ENCODE measurements at places on chromosomes 4 and X. TPM values are rescaled to one million over a fixed set of nuclear protein-coding genes. Genes with fewer than 3 reads are reported as not detected.

GNRHR gene
- not detected for total RNA-seq

TRPC5OS gene
- not detected for total RNA-seq

HSFX1 gene
- 2.3 TPM for total RNA-seq

APLN gene
- not detected for total RNA-seq

- no peak overlapping the region for H3K4me3 ChIP-seq
- peaks cover 5% of the 10 kb centered on the region for H3K27me3 ChIP-seq
- no peak for DNase-seq
These were observed 12.1 kb downstream of the PPP2R3B start for GRCh38 chrX:374596-374995.

DNA sequence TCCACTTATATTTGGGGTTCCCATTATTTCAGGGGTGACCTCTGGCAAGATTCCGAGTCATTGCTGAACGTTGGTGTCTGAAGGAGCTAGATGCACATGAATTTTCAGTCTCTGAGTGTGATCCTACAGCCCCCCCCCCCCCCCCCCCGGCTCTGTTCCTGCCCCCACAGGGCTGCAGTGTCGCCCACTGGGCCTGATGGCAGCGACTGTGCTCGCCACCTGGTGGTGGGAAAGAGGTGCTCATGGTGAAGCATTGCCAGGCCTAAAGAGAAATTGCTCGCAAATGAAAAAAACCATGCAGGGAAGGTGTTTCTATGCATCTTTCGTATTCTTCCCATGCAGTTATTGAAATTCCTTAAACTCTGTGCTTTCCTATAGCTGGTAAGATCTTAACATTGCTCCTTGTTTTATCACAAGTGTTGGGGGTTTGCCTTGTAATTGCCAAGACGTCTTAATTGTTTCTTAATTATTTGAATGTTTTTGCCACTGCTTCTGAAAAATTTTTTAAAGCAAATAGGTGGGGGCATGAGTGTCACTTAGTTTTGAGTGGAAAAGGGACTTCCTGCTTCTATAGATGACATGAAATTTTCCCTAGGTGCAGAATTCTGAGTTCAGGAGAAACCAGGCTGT lies 63.2 kb downstream of the CLDN22 start:
- H3K27me3 ChIP-seq: no peaks in the 10 kb centered on the region
- no peak overlapping the region for H3K27ac ChIP-seq
- H3K4me1 ChIP-seq: no peaks in the 10 kb centered on the region

DNA sequence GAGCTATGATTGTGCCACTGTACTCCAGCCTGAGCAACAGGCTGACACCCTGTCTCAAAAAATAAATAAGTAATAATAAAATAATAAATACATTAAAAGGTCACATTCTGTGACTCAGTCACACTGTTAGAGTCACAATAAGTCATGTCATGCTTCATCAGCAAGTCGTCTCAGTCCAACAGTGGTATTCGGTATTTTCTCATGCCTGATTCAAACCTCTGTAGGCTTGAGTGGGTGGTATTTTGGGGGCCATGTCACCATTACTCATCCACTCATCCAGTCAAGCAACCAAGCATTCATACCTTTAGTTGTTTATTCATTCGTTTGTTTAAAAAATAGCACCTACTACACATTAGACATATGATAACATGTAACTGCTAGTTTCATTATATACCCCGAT lies 46.9 kb downstream of the SUPT20HL2 start:
- no peaks in the 10 kb centered on the region for H3K4me1 ChIP-seq
- H3K27ac ChIP-seq: no peak overlapping the region
- H3K36me3 ChIP-seq: no peaks in the 10 kb centered on the region

DNA sequence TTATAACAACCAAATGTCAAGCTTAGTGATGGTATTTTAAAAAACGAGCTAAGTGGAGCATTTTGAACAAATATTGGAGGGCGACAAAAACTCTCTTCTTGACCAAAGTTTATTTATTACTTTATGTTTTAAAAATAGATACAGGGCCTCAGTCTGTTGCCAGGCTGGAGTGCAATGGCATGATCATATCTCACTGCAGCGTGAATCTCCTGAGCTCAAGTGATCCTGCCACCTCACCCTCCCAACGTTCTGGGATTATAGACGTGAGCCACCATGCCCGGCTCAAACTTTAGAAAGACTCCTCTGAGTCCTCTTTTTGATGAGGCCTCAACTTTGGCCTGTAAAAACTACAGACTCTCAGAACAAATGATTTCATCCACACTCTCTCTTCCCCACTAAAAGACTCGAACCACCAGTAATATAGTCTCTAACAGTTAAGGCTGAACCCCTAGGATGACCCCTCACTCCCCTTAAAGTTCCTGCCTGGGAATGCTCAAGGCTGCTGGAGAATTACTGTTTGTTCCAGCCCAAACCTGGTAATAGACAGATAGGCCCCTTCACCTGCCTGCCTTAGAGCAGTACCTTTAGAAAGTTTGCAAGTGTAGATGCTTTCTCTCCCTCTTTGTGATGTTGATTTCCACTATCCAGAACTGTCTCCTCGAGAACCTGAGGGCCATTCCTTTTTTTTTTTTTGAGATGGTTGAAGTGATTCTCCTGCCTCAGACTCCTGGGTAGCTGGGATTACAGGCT lies 55.3 kb upstream of the HPSE start:
- no peaks in the 10 kb centered on the region for H3K4me1 ChIP-seq
- no peaks in the 10 kb centered on the region for H3K36me3 ChIP-seq
- no peak for DNase-seq
- no peaks in the 10 kb centered on the region for H3K27me3 ChIP-seq

DNA sequence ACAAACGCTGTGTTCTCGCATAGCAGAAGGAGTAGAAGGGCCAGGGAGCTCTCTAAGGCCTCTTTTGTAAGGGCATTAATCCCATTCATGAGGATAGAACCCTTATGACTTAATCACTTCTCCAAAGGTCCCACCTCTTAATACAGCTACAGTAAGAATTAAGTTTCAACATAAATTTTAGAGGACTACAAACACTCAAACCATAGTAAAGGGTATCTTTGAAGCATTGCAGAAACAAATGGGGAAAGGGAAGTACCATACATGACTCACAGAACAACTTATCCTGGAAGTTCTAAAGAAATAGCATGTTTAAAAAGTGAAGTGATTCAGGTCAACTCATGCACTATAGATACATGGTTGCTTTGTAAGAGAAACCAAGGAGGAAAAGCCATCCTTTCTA lies 680.8 kb downstream of the RPA4 start:
- H3K4me1 ChIP-seq: peaks cover 5% of the 10 kb centered on the region
- no peak for DNase-seq
- H3K4me3 ChIP-seq: no peak overlapping the region

DNA sequence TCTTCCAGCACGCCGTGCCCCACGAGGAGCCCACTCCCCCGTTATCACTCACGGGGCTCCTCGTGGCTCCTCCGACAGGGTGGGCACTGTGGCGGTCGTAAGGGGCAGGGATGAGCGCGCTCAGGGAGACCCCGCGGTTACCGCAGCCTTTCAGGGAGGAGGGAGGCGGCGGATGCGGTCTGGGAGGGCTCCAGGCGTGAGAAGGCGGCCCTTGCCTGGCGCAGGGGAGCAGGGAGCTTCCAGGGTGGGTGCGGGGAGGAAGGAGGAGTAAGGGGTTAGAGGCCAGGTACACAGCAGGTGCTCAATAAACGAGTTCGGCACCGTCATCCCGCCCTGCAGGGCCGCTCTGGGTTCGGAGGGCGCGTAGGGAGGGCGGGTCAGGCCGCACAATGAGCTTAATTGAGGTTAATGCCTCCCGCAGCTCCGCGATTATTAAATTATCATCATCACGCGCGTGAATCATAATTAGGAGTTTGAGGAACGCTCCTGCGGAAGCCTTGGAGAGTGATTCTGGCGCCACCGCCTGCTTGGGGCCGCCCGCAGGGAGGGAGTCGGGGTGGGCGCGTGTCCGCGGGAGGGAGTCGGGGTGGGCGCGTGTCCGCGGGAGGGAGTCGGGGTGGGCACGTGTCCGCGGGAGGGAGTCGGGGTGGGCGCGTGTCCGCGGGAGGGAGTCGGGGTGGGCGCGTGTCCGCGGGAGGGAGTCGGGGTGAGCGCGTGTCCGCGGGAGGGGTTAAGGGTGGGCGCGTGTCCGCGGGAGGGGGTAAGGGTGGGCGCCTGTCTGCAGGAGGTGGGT lies 7.6 kb upstream of the NKX1-1 start:
- no peak for DNase-seq
- no peak overlapping the region for H3K27ac ChIP-seq
- no peaks in the 10 kb centered on the region for H3K36me3 ChIP-seq
- H3K4me1 ChIP-seq: no peaks in the 10 kb centered on the region
- no peak overlapping the region for H3K4me3 ChIP-seq
- peaks cover 13% of the 10 kb centered on the region for H3K27me3 ChIP-seq

GRCh38 chr4:6464842-6465588 lies 7.4 kb downstream of the PPP2R2C start:
- no peaks in the 10 kb centered on the region for H3K4me1 ChIP-seq
- H3K27me3 ChIP-seq: no peaks in the 10 kb centered on the region
- no peaks in the 10 kb centered on the region for H3K36me3 ChIP-seq
- no peak overlapping the region for H3K4me3 ChIP-seq

DNA sequence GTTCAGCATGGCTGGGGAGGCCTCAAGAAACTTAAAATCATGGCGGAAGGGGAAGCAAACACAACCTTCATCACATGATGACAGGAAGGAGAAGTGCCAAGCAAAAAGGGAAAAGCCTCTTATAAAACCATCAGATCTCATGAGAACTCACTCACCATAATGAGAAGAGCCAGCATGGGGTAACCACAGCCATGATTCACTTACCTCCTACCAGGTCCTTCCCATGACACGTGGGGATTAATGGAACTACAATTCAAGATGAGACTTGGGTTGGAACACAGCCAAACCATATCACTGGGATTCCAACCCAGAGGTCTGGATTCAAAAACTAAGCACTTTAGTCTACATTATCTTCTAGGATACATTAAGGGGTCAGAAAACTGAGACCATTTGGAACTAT lies 609.6 kb upstream of the SPANXN1 start:
- no peaks in the 10 kb centered on the region for H3K36me3 ChIP-seq
- H3K27me3 ChIP-seq: no peaks in the 10 kb centered on the region
- DNase-seq: no peak
- no peak overlapping the region for H3K27ac ChIP-seq
- H3K4me3 ChIP-seq: no peak overlapping the region
- no peaks in the 10 kb centered on the region for H3K4me1 ChIP-seq

- H3K27ac ChIP-seq: no peak overlapping the region
- no peak for DNase-seq
- no peaks in the 10 kb centered on the region for H3K36me3 ChIP-seq
- no peak overlapping the region for H3K4me3 ChIP-seq
- H3K4me1 ChIP-seq: no peaks in the 10 kb centered on the region
These were observed 200.7 kb downstream of the SOWAHB start for GRCh38 chr4:76697129-76697803.

GRCh38 chr4:3530663-3531254 lies 1.5 kb downstream of the LRPAP1 start:
- peaks cover 22% of the 10 kb centered on the region for H3K4me1 ChIP-seq
- H3K4me3 ChIP-seq: peak overlapping the region; percentile 87
- DNase-seq: no peak
- H3K27me3 ChIP-seq: no peaks in the 10 kb centered on the region
- no peak overlapping the region for H3K27ac ChIP-seq

DNA sequence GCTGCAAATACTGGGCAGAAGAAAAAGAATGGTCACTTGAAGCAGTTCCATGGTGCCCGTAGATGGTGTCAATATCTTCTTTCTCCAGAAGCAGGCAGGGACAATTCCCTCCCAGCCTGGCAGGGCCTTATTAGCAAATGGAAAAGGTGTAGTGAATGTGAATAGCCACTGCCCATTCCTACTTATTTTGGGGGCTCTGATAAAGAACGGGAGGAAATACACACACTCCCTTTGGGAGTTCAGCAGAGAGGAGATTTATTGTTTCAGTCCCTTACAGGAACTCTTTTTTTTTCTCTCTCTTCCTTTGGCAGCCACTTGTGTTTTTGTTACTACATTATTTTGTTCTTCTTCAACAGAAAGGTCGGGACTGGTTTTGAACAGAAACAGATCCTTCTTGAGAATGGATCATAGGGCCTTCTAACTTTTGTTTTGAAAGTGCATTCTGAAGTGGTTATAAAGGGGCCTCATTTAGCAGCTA lies at the start of gene EMCN:
TSS of gene EMCN (minus strand) at position 159 of the 478 bp plus-strand sequence. CDS start at position 51, 108 bp downstream.
- H3K36me3 ChIP-seq: no peaks in the 10 kb centered on the region
- peak; percentile 23 for DNase-seq
- H3K27ac ChIP-seq: peak within 1 kb of the TSS; percentile 30

DNA sequence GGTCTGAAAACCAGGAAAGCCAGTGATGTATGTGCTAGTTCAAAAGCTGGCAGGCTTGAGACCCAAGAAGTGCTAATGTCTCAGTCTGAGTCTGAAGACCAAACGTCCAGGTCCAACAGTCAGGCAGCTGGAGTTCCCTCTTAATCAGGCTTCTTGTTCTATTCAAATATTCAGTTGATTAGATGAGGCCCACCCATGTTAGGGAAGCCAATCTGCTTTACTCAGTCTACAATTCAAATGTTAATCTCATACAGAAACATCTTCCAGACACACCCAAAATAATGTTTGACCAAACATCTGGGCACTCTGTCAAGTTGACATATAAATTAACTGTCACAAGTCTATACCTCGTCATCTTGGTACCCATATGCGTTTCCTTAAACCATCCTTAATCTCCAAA lies 72.4 kb upstream of the IL2 start:
- no peak for DNase-seq
- H3K27ac ChIP-seq: no peak overlapping the region
- no peaks in the 10 kb centered on the region for H3K36me3 ChIP-seq
- no peaks in the 10 kb centered on the region for H3K27me3 ChIP-seq

- H3K36me3 ChIP-seq: no peaks in the 10 kb centered on the region
- no peak for DNase-seq
- no peaks in the 10 kb centered on the region for H3K27me3 ChIP-seq
- H3K27ac ChIP-seq: no peak overlapping the region
These were observed 18.0 kb downstream of the HPSE start for GRCh38 chr4:83316459-83317165.

DNA sequence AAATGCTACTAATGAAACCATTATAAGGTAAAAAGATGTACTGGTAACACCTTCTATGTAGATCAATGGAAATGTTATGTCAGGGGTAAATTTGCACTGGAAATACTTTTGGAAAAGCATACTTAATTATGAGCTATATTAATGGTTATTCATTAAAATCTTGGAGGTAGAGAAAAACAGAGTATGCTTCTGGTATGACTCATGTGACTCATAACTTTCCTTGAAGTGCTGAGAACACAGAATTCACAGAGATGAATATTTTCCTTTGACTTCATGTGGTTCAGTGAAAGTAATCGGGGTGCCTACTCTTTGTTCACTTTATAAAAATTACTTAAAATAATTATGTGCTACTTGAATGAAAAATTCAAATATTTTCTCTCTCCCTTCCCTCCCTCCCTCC lies 254.2 kb downstream of the KCTD8 start:
- H3K27ac ChIP-seq: no peak overlapping the region
- no peak overlapping the region for H3K4me3 ChIP-seq
- H3K4me1 ChIP-seq: no peaks in the 10 kb centered on the region
- DNase-seq: no peak
- no peaks in the 10 kb centered on the region for H3K27me3 ChIP-seq

DNA sequence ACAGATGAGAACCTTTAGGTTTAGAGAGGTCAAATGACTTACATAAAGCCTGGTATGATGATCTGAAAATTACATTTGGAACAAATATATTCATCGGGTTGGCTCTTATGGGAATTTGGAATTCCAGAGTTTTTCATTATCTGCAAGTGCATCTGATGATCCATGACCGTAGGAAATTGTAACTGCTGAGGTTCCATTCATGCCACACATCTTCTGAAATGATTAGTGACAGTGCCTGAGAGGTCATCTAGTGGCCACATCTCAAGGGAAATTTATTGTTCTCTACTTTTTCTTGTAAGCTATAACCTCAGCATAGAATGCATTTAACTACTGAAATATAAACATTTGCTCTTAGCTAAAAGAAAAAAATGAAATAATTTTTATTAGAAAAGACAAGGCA lies 105.8 kb upstream of the NWD2 start:
- no peak for DNase-seq
- H3K4me1 ChIP-seq: no peaks in the 10 kb centered on the region
- H3K4me3 ChIP-seq: no peak overlapping the region
- H3K27ac ChIP-seq: no peak overlapping the region
- H3K27me3 ChIP-seq: no peaks in the 10 kb centered on the region
